Progenitor cell of endocrine pancreas (in vitro differentiated cells): ENCODE measurements at places on chromosomes 4 and X.

DNA sequence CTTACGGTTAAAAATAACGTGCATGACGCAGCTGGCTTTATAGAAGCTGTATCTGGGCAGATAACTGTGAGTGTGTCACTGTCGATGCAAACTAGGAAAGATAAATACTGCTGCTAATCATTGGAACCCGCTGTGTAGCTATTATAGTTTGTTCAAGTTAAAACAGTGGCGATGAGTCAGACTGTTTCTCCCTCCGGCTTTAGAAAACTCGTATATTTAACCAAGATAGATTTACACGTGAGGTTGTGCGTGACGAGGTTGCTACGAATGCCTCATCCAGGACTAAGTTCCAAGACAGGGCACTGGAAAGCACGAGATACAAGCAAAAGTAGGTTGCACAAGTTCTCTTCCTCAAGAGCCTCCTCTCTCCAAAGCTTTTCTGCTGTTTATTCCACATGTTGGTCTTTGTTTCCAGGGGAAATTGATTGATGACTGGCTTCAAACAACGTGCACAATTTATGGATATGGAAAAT lies 270.7 kb downstream of the FBXW7 start:
- no peak for DNase-seq

DNA sequence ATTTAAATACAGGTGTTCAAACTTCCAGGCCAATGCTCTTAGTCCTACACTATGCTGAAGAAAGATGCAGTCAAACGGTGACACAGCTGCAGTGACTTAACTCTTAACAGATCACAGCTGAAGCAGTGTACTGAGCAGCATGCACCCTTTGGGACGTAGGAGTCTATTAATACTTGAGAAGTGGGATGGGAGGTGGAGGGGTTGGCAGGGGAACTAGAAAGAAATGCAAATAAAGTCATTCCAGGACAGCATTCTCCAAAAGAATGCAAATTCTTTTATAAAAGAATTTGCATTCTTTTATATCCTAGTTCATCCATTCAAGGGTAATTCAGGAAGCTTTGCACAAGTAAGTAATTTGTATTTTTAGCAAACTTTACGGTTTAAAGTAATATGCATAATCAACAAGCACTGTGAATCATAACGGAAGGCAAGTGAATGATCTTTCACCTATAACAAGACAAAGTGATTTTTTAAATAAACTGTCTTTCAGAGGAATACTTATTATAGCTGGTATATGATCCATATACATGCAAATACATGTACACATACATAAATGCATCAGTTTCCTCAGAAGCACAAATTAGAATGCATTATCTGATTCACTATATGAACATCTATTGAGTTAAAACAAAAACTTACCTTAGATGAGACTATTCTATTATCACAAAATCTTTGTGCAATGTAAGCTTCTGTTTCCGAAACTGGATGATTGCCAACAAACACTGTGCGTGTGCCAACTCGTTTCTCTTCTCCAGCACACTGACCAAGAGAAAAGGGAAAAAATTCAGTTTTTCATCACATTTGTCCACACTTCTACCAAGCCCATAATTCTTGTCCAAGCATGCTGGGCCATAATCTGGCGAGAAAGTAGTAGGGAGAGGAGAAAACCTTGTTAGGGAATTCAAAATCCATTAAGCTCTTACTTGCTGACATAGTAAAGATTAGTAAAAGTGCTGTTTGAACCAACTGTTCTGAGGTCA lies 106.5 kb downstream of the ATP11C start:
- no peak for DNase-seq

GRCh38 chr4:6339818-6340445 lies 70.3 kb downstream of the WFS1 start:
- DNase-seq, result no peak

- DNase-seq, result no peak
Measured at GRCh38 chr4:48112017-48112667, 21.9 kb downstream of the TXK start.

DNA sequence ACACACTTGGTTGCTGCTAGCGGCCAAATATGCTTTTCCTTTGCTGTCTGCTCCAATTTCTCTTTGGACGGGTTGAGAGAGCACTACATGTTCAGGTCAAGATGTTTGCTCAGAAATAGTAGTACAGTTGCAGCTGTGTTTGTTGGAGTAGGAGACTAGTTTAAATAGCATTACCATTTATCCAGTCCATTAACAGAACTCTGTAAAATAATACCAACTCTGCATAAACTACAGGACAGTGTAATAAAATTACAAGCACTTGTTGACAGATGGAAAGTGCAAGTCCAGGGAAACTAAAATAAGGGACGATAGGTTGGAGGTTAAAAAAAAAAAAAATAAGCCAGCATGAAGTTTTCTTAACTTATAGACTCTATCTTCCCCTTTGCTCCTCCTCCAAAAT lies 20.2 kb downstream of the SLIT2 start:
- DNase-seq, result no peak

DNA sequence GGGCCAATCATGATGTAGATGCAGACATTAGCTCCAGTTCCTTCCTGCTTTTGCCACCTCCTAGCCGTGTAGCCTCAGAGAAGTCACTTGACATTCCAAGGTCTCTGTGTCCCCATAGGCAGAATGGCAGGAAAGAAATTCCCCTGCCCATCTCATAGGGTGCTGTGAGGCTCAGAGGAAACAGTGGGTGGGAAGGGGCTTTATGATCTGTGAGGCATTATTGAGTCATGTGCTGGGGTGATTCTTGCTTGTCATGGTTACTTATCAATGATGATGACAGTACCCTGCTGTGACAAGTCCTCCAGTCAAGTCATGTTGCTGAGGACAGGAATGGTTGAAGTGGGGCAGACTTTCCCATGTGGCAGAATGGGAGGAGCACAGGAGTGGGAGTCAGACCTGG lies 63.7 kb downstream of the MSX1 start:
- DNase-seq, result no peak

GRCh38 chr4:160505724-160506123 lies 1402.8 kb downstream of the RAPGEF2 start:
- no peak for DNase-seq

GRCh38 chr4:151166636-151167035 lies 67.2 kb downstream of the RPS3A start:
- DNase-seq, result no peak
